ENCODE measurements at places on chromosomes 6 and 20.
A peak's percentile ranks its signal among the peaks of the same experiment; 100 is the strongest.

DNA sequence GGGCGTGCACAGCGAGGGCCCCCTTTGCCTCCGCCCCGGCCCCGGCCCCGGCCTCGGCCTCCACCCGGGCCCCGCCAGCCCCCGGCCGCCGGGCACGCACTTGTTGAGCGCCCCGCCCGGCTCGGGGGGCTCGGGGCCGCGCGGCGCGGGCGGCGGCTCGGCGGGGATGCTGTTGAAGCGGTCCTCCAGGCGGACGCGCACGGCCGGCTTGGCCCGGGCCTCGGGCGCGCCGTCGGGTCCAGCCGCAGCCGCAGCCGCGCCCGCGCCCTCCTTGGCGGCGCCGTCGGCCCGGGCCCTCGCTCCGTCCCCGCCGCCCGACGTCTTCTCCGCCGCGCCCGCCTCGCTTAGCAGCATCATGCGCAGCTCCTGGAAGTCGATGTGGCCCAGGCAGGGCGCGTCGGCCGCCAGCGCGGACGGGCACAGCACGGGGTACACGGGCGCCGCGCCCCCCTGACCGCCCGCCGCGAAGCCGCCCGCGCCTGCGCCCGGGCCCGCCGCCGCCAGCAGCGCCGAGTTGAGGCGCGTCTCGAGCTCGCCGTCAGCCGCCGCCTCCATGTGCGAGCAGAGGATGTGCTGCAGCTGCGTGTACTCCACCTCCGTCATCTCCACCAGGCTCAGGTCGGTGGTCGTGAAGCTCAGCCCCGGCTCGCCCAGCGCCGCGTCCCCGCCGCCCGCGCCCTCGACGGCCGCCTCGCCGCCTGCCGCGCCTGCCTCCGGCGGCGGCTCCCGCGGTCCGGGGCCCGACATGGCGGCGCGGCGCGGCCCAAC is 514 bp downstream of the TCFL5 start:
- DNase-seq: peak; percentile 64

DNA sequence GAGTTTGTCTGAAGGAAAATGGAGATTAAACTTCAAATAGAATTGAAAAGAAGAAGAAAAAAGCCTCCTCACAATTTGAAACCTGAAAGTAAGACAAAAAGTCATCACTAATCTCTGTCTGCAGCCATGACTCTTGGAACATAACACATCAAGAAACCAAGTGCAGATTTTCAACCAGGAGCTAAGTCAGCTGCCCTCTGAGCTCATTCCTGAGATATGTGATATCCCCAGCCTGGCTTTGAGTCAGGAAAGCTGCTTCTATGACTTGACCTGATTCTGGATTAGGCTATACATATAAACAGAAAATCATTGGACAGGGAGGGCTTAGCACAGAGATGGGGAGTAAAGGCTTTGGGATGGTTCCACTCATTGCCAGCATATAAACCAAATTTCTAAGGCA is 891.4 kb downstream of the TFAP2A start:
- DNase-seq: no peak

GRCh38 chr6:49299279-49299678 is 163.8 kb downstream of the MMUT start:
- DNase-seq: no peak

GRCh38 chr20:51553897-51554486 is 11.5 kb upstream of the NFATC2 start:
- no peak for DNase-seq

DNA sequence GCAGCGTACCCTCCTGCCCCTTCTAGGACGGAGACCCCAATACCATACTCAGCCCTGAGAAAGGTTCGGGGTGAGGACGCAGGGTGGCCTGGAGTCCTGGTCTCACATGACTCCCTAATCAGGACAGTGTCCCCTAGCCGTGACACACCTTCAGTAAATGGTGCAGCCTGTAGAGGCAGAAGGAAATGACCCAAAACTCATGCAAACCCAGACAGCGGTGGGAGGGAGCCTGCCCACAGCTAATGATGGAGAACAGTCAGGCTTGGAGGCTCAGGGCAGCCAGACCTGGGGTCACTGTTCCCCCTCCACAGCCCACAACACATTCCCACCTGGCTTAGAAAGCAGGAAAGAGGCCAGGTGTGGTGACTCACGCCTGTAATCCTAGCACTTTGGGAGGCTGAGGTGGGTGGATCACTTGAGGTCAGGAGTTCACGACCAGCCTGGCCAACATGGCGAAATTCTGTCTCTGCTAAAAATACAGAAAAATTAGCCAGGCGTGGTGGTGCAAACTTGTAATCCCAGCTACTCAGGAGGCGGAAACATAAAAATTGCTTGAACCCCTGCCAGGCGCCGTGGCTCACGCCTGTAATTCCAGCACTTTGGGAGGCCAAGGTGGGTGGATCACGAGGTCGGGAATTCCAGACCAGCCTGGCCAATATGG is 8.8 kb upstream of the HMGA1 start:
- DNase-seq: no peak

GRCh38 chr6:21436625-21437024 is 156.9 kb upstream of the SOX4 start:
- no peak for DNase-seq

DNA sequence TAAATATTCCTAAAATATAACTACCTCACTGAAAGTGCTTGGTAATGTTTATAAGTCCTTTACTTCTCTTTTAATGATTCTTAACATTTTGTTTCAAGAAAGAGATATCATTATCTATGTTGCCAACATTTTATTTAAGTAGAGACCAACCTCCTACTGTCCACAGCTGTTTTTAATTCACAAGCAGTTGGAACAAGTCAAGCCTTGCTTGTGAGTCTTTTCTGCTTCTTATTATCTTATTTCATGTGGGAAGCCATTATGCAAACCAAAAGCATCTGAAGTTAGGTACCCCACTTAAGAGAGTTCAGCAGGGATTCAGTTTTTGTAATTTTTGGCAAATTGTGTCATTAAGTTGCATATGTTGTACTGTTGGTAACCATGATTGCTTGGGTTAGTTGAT is 1714.5 kb downstream of the GRIK2 start:
- no peak for DNase-seq

GRCh38 chr6:24614648-24615047 is 31.3 kb downstream of the KIAA0319 start:
- no peak for DNase-seq

- no peak for DNase-seq
These were observed 51.8 kb upstream of the PAX1 start for GRCh38 chr20:21653628-21654027.

GRCh38 chr20:62583424-62583920 is 58.8 kb upstream of the SLCO4A1 start:
- no peak for DNase-seq

DNA sequence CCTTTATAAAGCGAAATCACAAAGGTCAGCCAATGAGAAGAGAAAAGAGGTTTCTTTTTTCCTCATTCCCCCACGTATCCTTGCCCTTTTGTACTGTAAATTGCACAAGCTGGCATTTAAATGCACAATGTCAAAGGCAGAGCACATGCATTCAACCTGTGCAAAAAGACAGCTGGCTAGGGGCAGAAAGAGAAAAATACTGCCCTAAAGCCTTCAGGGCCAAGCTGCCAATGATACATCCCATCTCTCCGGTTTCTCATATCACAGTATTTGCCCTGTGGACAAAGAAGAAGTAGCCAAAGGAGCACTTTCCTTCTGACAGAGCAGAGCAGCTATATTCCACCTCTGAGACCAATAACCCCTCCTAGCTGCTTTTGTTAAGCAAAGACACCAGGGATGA is 219.2 kb downstream of the TRDN start:
- DNase-seq: no peak

DNA sequence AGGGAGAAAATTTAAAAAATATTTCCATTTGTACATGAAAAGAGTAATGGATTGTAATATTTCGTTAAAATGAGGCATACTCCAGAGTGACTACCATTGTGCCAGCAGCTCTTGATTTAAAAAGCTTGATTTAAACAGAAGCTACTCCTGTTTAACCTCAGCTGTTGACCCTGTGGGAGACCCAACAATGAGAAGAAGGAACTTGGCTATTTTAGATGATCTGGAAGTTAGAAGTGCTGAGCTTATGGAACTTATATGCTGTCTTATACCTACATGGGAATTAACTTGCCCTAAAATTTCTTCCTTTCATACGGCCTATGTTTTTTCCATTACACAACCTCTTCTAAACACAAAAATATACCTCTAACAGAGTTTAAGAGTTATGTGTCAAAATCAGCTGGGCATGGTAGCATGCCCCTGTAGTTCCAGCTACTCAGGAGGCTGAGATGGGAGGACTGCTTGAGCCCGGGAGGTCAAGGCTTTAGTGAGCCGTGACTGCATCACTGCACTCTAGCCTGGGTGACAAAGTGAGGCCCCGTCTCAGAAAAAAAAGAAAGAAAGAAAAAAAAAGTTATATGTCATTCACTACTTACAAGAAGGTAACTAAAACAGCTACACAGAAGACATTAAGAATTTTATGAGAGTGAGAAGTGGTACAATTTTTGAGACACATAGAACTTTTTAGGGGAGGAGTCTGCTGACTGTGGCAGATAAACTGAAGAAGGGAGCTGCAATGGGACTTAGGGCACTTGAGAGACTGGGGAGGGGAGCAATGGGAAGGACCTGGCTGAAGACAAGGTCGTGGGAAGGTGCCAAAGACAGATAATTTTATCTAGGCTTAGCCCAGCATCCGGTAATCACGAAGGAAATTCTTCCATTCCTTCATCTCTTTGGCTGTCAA is 139.9 kb downstream of the MYB start:
- no peak for DNase-seq

GRCh38 chr6:127195833-127196232 is 70.8 kb upstream of the RNF146 start:
- no peak for DNase-seq

GRCh38 chr6:163352966-163353365 is 61.6 kb upstream of the QKI start:
- DNase-seq: no peak

DNA sequence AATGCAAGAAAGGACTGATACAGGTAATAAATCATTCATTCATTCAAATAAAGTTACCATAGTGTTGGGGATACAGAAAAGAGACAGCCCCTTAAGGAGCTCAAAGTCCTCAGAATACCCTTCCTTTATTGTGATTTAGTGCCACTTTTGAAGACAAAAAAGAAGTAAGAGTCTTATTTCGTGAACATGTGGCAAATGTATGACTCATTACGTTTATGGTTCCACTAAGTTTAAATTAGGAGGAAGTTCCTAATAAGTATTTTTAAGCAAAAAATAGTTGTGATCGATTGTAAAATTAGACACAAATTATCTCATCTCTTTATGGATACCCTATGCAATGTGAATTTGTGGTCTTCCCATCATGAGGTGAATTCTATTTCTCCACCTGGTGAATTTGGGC is 38.5 kb upstream of the GCLC start:
- DNase-seq: no peak

DNA sequence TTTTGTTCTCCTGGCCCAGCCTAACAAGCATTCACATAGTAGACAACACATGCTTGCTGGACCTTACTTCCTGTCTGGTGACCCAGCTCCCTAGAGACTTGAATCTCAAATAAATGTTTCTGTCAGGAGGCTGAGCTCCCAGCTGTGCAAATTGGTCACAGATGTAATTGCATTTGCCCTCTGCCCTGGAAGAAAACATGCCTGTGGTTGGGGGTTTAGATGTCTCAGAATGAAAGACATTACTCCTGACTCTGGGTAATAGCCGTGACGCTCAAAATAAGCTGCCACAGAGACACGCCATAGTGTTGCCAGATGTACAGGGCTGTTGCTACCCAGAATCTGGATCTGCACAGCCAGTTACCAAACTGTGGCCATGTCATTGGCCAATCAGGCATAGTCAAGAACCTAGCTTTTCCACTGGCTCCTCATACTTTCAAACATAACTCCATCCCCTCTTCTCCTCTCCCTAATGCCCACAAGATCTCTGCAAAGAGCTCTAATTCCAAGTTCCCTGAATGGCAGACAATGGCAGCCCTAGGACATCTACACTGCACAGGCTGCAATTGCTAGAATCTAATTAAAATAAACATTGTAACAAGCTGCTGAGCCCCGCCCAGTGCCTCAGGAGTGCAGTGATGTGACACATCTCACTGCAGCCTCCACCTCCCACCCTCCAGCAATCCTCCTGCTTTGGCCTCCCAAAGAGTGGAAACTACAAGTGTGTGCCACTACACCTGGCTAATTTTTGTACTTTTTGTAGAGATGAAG is 32.8 kb upstream of the GMPR start:
- no peak for DNase-seq

- no peak for DNase-seq
These were observed 33.5 kb upstream of the ADIG start for GRCh38 chr20:38547288-38548085.

DNA sequence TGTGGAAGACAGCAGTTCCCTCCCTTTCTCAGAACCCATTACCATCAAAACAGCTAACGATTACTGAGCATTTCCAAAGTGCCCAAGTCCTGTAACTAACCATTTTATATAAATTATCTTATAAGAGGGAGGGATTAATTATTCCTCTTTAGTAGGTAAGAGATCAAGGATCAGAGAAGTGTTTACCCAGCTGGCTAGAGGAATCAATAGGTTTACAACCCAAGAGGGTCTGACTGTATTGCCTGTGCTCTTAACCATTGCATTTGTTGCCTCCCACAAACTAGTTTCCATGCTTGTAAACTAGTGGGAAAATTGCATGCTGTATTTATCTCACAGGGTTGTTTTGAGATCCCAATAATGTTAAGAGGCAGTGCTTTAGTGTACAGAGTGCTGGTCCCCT is 3.7 kb upstream of the DBNDD2 start:
- DNase-seq: no peak

- DNase-seq: no peak
These were observed 54.8 kb upstream of the SPDEF start for GRCh38 chr6:34610819-34611477.

DNA sequence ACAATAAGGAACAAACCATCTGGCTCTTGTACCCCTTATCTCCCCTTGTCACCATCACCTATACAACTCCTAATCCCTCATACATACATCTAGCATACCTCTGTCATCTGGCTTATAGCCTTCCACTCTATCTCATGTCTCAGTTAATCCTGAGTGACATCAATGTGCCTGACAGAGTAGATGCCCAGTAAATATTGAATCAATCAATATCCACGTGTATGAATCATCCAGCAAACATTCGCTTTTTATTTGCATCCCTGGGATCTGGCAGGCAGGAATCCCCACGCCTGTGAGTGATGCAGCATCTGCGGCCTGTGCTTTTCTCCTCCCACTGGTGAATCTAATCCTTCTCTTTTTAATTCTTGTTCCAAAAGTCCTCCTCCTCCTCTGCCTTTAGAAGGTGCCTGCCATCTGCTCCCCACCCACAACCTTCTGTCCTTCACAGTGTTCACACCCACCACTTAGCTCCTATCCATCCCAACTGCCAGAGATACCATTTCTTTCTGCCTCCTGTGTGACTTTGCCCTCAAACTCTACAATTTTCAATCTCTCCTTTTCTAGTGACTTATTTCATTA is 37.6 kb downstream of the ZNF391 start:
- DNase-seq: no peak

- no peak for DNase-seq
These were observed 271.8 kb downstream of the PRL start for GRCh38 chr6:22024973-22025467.

- DNase-seq: no peak
These were observed 88.0 kb upstream of the JAG1 start for GRCh38 chr20:10761786-10762185.

DNA sequence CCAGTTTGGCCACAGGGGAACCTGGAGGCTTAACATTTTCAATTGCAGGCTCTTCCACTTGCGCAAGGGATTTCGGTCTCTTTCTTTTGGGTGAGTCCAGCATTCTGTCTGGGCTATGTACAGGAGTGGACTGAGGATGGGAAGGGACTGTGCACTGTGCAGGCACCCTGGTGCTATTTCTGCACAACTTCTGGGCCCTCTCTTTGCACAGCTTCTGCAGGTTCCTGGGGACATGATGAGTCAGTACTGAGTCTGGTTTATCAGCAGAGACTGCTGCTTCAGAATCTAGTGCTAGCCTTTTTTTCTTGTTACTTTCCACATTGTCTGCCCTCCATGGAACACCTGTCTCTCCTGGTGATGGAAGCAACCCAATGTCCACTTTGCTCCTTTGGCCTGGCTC is 78.5 kb upstream of the ASF1A start:
- no peak for DNase-seq

Measured in H1 (cell line).